AG04450 (cell line): ENCODE measurements at places on chromosomes 1 and 21. TPM values are rescaled to one million over a fixed set of nuclear protein-coding genes. Genes with fewer than 3 reads are reported as not detected.

DNA sequence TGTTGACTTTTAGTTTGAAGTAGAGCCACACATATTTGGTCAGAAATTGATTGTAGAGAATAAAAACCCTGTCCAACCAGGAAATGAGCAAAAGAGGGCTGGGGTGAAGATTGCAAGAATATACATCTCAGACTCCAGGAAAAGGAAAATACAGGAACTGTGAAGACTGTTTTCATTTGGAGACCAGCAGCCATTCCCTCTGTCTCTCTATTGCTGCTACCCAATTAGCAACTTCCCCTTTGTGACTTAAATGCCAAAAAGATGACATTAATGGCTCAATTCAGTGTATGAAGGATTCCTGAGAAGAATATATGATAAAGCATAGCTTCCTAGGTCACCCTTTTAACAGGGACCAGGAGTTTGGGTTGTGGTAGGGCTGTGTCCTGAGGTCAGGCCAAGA, 31.6 kb upstream of the CEP350 start:
- DNase-seq = no peak

DNA sequence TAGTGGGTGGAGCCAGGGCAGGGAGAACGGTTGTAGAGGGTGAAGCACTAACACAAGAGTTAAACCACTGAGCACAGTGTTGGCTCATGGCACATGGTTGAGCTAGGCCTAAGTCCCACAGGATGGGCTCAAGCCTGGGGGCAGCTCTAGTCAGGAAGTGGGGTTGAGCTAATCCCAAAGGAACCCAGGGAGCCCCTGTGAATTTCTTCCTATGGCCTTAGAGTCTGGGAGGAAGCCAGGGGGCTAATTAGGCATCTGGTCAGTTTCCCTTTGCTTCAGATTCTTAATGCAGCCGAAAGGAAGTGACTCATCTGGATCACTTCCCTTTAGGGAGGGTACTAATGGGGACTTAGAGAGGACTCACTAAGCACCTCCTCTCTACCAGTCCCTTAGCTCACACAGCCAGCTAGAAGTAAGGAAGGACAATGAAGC, 10.1 kb downstream of the CFAP45 start:
- peak; percentile 78 for DNase-seq

DNA sequence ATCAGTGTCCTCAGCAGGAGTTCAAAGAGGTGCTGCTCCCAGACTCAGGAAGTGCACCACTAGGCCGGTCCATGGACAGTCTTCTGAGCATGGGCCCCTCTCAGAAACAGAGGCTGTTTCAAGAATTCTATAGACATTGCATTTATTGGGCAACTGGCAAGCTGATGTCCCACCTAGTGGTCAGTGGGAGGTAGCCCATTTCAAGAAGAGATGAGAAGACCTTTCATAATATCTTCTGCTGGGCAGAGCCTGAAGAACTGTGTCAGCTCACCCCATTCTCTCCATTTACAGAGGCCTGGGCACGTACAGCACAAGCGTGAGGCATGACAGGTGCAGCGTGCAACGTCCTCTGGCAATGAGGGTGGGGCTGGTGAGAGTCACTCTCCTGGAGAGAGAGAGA, 216.0 kb downstream of the DYRK1A start:
- DNase-seq = peak; percentile 29

DNA sequence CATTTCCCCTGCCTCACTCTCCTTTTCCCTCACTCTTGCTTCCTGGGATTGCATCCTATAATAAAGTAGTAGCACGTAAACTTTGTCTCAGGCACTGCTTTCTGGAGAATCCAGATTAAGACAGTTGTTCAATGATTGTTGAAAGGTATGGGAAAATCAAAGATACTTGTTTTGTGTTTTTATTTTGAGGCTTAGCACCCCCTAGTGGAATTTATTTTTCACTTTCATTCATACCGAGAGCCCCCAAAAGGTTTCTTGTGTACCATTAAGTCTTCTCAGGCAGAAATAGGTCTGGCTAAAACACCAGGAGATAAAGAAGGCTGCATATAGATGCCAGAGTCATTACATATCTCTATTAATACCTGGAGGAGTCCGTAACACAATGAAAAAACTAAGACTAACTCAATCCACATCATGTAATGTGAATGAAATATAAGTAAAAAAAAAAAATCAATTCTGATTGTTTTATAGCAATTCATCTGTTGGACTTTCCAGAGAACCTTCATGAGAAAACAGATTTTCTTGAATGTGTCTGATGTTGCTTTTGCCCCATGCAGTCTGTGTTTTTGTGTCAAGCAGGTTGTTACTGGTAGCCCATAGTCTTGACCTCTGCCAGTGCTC, 103.5 kb downstream of the RPE65 start:
- DNase-seq = no peak

DNA sequence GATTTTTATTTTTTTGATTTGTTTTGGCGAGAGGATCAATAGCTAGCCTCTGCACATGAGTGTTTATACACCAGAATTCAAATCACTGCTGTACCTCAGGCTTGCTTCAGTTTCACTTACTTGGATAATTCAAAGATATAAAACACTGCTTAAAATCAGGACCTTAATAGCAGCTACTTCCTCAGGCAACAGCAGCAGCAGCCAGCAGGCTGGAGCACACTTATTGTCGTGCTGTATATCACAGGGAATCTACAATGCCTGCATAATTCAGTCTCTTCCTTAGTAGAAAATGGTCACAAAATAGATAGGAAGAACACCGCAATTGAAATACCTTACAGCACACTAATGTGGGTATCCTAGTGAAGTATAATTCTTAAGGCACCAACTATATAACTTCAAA, 497.3 kb downstream of the NEGR1 start:
- no peak for DNase-seq

- DNase-seq = no peak
Measured at GRCh38 chr1:234149217-234149616, 224.0 kb upstream of the COA6 start.

- DNase-seq = no peak
Measured at GRCh38 chr1:94805912-94806311, 14.2 kb upstream of the SLC44A3 start.

DNA sequence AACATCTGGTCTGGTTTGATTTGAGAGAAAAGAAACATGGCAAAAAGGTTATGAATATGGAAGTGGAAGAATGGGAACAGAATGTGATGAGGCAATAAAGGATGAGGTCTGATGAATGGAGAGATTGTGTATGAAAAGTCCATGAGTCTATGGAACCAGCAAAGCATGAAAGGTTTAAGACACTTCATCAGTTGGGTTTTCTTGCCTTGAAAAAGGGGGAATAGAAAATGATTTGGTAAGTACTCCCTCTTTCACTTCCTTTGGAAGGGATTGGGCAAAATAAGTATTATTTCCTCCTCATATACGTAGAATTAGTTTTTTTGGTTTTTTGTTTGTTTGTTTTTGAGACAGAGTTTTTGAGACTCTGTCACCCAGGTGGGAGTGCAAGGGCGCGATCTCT, 155.8 kb downstream of the TRIM33 start:
- no peak for DNase-seq

DNA sequence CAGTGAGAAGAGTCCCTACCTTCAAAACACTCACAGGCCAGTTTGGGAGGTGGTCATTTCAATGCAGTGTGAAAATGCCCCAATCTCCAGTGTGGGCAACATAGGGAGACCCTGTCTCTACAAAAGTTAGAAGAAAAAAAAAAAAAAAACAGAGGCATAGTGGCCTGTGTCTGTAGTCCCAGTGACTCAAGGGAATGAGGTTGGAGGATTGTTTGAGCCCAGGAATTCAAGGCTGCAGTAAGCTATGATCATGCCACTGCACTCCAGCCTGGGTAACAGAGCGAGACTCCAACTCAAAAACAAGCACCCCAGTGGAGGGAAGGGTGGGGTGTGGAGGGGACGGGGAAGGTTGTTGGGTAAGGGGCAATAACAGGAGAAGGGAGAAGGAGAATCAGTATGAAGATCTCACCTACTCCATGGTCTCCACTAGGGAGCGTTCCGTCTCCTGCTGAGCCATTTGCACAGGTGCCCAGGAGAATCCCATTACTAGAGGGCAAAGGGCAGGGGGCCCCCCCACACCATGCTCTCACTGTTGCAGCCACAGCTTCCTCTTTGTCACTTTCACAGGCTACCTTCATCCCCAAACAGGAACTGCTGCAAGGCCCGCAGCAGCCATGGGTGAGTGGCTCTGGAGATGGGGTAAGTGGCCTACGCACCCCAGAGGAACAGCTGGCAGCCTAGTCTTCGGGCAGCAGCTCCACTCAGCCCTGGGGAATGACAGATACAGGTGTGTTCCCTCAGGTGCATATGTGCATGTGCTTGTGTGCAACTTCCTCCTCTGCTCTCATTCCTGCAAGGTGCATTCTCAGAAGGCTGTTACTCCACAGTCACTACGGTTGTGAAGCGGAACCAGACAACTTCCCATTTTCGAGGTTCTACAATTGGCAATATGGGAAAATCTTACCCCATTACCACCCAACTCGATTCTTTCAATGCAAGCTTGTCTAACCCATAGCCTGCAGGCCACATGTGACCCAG, 87.9 kb upstream of the LYST start:
- no peak for DNase-seq

GRCh38 chr1:159000625-159001024, 9.1 kb upstream of the IFI16 start:
- DNase-seq = peak; percentile 85

GRCh38 chr1:154775621-154776605, 94.2 kb downstream of the KCNN3 start:
- DNase-seq = no peak

DNA sequence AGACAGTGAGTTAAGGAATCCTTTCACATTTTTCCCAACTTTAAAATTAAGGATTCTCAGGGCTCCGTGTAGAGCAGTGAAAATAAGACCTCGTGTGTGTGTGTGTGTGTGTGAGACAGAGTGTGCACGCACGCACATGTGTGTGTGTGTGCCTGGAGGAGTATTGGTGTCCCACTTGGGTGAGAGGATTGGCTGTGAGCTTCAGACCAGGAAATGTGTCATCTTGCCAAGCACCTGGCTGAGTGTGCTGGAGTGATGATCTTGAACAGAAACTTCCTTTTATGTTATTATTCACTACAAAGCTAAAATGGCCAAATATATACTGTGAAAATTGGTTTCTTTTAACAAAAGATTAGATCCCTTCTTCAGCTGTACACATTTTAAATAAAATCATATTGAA, 35.2 kb upstream of the NTPCR start:
- no peak for DNase-seq

DNA sequence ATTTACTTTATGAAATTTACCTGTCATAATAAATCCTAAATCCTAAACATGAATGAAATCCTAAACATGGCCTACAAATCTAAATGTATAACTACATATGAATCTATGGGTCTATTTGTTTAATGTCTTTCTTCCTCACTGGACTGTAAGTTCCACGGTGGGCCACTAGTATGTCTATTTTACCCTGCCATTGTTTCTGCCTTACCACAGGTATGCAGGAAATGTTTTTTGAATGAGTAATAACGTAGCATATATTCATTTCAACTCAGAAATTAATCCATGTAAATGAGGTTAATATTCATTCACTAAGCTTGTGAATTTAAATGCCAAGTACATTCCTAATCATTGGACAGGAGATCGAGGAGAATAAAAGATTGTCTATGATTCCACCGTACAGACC, 35.3 kb downstream of the B3GALNT2 start:
- DNase-seq = peak; percentile 8

DNA sequence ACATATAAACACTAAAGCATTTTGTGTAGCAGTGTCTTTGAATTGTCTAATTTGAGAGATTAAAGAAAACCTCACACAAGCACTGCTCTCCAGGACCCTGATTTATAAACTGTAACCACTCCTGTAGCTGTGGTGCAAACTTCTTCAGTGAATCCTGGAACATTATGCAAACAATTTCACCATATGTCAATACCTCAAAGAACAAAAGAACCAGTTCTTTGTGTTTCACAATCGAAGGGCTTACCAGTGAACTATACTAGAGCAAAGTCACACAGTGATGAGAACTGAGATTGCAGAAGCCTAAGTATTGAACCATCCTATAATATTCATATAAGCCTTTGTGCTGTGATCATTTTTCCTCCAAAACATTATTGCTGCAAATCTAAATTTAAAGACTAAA, 21.5 kb downstream of the DPH5 start:
- DNase-seq = no peak

- no peak for DNase-seq
Measured at GRCh38 chr1:103441342-103441741, 84.2 kb upstream of the RNPC3 start.

DNA sequence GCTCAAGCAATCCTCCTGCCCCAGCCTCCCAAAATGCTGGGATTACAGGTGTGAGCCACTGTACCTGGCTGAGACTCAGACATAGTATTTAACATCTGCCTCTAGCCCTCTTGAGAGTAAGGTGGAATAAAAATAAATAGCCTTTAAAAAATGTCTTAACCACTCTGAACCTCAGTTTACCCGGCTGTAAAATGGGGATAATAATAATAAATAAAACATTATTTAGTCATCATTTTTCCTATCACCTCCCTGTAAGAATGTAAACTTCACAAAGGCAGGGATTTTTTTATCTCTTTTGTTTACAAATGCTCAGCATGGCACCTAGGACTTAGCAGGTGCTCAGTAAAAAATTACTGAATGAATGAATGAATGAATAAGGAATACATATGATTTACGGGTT, 17.2 kb downstream of the EPHB2 start:
- DNase-seq = no peak

DNA sequence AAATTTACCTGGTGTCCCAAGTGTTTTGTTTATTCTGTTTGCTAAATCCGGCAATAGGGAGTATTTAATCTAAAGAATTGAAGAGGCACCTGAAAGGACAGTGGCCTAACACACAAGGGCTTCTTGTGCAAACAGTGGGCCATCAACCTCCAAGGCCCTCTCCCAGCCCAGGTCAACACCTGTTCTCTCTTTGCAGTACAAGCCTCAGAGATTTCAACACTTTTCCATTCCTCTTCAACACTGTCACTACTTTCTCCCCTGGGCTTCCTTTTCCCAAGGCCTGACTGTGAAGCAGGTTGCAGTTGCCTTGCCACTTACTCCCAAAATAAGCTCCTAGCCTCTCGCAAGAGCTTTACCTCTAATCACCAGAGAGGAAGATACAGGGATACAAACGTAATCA, 3.2 kb upstream of the SNAPIN start:
- DNase-seq = no peak

DNA sequence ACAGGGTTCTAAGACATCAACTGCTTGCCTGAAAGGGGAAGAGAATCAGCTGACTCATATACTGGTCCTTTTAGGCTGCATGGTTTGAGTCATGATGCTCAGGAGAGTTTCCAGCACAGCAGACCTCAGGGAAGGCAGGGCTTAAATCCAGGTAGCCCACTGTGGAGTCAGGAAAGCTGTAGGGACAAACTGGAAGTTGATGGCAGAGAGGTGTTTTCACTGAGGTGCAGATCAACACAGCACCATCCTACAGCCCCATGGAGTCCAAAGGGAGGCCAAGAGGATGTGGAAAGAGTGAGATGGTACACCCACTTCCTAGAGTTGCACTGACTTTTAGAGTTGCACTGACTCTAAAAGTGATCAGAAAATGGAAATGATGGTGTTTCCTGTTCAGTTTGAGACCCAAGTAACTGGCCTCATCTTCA, 252.4 kb upstream of the DUSP10 start:
- no peak for DNase-seq

GRCh38 chr21:42495765-42496119, 282 bp downstream of the RSPH1 start:
- no peak for DNase-seq

BSND gene
- polyA plus RNA-seq = not detected in 2 replicates

CRYZL1 gene
- polyA plus RNA-seq = 43.9 and 58.4 TPM in 2 replicates

GPR137B gene
- 14.3 and 15.7 TPM in 2 replicates for polyA plus RNA-seq

SLC16A4 gene
- 77.2 and 98.8 TPM in 2 replicates for polyA plus RNA-seq

IQGAP3 gene
- 6.2 and 6.3 TPM in 2 replicates for polyA plus RNA-seq

PLXNA2 gene
- 0.10 and 0.16 TPM in 2 replicates for polyA plus RNA-seq
